ENCODE measurements at places on chromosomes 7 and 10. TPM values are rescaled to one million over a fixed set of nuclear protein-coding genes. Genes with fewer than 3 reads are reported as not detected.
A peak's percentile ranks its signal among the peaks of the same experiment; 100 is the strongest.

GRCh38 chr7:37173670-37174069 is 275.0 kb downstream of the ELMO1 start:
- DNase-seq, result no peak

GRCh38 chr10:92052741-92053140 is 129.2 kb downstream of the BTAF1 start:
- DNase-seq, result no peak

DNA sequence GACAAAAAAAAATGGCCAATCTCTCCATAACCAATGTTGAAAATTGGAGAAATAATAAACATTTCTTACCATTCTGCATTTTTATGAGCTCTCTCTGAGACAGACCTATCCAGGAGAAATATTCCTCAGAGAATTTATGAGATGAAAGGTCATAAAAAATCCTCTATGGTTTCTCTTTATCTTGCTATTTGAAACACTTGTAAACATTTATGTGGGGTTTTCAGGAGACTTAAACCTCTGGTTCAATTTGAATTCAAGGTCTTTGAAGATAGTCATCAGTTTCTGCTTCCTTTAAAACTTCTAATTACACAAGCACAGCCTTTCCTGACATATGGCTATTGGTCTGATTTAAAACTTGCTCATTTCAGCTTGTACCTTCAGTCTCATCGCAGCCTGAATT is 78.5 kb upstream of the APBB1IP start:
- no peak for DNase-seq

GRCh38 chr7:12244129-12244528 is 33.0 kb downstream of the TMEM106B start:
- DNase-seq, result no peak

DNA sequence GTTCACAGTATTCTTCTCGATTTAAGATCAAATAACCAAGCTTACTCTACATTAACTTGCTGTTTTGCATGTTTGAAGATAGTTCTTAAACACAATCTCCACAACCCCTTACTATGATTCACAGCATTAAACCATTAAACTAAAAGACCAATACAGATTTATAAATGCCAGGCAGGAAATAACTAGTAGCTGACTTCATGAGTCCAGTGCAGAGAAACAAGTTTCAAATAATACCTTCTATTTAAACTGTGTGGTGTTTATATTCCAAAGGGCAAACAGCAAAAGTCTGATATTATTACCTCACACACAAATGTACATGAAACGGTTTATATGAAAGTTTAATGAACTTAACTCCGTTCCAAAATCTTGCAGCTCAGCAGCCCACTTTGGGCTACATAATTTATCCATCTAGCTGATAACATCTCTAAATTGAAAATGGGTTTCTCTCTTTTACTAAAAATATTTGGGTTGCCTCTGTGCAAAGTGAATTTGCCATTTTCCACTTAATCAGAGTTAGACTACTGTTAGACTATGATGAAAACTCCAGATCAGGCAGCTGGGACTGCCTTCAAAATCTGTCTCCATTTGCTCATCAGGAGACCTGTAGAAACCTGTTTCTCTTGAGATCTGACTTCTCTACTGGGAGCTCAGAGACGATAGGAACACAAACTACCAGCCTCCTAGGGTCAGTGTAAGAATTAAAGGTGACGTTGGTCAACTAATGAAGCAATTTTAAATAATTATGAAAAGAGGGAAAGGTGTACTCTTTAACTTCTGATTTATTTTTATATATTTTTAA is 287.3 kb downstream of the FZD1 start:
- no peak for DNase-seq

VAX1 gene
- not detected for total RNA-seq

DNA sequence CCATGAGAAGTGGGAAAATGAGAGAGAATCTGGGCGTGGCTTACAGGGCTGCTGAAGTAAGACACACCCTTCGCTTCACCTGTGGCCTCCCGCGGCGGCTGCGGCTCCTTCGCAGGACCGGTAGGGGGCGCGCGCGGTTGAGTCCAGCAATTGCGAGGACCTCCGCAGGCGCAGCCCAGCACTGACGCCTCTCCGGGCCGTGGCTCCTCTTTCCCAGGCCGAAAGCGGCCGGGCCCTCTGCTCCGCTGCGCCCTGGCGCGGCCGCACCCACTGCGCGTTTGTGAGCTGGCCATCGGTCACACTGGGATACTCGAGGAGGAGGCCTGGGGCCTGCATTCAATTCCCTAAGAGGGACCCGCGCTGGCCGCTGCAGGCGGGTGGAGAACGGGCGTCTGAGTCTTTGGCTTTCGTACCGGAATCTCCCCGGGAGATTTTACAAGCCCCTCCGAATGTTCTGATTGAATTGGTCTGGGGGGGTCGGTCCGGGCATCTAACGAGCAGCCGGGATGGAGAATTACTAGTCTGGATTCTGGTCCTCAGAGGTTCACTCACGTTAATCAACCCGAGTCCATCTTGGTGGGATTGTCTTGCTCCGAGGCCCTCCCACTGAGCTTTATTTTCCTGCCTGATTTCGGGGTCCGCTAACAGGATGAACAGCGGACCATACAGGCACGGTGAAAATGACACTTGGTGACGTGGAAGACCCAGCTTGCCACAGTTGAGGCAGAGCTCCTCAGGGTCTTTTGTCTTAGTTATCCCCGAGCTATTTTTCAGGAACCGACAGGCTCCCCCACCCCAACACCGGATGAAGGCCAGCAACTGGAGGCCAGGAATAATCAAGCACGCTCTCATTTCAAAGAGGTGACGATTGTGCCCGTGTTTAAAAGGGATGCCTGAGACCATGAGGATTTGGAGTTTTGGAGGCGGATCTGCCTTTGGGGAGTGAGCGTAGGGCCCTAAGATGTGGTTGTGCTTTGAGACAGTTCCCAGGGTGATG is at the start of gene LRRD1:
TSS of gene LRRD1 (minus strand) at position 215 of the 997 bp plus-strand sequence. CDS start 13,940 bp downstream, outside the sequence.
- DNase-seq, result peak; percentile 20

STOX1 gene
- 1.2 TPM for total RNA-seq

GRCh38 chr7:103651593-103652377 is 205.8 kb upstream of the SLC26A5 start:
- no peak for DNase-seq

- DNase-seq, result no peak
Observed at GRCh38 chr10:47326306-47326926, 4.2 kb downstream of the GDF2 start.

DNA sequence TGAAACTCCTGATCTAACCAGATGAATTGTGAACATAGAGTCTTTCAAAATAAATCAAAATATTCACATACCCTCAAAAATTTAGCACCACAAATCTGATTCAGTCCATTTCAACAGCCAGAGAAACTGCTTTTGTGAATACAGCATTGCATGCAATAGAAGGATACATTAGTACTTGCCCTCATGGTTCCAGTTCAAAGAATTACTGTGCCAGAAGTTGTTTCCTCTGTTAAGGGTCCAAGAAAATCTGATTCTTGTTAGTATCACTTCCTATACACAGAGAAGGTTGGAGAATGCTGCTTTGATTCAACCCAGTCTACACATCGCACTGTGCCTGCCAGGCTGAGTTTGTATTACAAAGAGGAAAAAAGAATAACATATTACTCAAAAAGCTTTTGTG is 115.6 kb downstream of the TFEC start:
- no peak for DNase-seq

- DNase-seq, result peak; percentile 25
Observed at GRCh38 chr10:63798599-63799498, 277.6 kb downstream of the REEP3 start.

SYCE1 gene
- not detected for total RNA-seq

GRCh38 chr10:86953747-86954680 is 3.4 kb downstream of the MMRN2 start:
- no peak for DNase-seq

PARD3 gene
- 70.5 TPM for total RNA-seq

DNA sequence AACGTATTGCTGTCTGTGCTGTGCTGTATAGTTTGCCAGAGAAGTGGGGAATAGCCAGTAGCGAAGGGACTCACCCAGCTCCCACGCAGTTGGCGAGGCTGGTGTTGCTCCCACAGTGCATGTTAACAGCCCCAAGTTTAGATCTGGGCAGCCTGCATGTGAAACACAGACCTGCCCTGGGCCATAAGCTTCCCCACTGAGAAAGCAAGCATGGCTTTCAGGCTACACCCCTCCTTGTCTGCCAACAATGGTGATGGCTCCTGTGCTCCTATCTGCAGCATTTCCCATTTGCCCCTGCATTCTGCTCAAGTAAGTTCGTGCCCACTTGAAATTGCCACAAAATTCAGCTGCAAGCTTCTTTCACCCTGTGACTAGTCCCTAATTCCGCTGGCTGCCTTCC is 57.5 kb downstream of the IPMK start:
- no peak for DNase-seq

PNLIPRP2 gene
- total RNA-seq, result not detected

FXYD4 gene
- not detected for total RNA-seq

Measured in epithelial cell of proximal tubule (primary cell).